ENCODE measurements at places on chromosomes 5 and 9. TPM values are rescaled to one million over a fixed set of nuclear protein-coding genes. Genes with fewer than 3 reads are reported as not detected.

NMUR2 gene
- total RNA-seq, result 0.09 TPM

ITGA1 gene
- total RNA-seq, result 1.1 TPM

GPR151 gene
- total RNA-seq, result not detected

SIGMAR1 gene
- 194 TPM for total RNA-seq

LAMC3 gene
- total RNA-seq, result 2.2 TPM
